Renal cortex interstitium (tissue), 15 donors: ENCODE measurements at places on chromosomes 12 and 14. TPM values are rescaled to one million over a fixed set of nuclear protein-coding genes. Genes with fewer than 3 reads are reported as not detected.

DNA sequence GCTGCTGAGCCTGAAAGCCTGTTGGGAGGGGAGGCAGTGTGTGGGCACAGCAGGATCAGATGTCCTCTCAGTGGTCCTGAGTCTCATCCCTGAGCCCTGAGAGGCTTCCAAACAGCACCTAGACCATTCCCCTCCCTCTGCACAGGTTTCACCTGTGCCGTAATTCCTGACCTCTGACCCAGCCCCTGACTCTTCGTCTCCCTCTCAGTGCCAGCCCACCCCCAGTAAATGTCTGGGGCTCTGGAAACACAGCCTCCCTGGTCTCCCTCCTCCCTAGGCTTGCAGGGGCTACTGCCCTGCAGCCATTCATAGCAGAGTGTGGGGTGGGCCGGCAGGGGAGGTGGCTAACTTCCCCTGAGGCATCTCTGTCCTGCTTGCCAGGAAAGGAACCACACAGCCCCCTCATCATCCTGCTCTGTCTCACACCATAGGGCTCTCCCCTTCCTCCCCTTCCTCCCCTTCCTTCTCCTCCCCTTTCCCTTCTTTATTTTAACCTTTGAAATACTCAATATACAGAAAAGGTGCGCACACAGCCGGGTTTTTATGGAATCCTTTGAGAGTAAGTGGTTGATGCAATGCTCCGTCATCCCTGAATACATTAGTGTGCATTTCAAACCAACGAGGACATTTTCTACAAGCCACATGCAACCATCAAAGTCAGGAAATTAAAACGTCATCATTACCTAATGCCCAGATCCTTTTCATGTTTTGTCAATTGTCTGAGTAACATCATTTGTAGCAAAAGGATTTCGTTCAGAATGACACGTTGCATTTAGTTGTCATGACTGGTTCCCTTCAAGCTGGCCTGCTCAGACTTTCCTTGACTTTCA lies 67.0 kb downstream of the PRMT8 start:
- DNase-seq = no peak

The ADAM21 gene
- polyA plus RNA-seq = 0.45 TPM

DNA sequence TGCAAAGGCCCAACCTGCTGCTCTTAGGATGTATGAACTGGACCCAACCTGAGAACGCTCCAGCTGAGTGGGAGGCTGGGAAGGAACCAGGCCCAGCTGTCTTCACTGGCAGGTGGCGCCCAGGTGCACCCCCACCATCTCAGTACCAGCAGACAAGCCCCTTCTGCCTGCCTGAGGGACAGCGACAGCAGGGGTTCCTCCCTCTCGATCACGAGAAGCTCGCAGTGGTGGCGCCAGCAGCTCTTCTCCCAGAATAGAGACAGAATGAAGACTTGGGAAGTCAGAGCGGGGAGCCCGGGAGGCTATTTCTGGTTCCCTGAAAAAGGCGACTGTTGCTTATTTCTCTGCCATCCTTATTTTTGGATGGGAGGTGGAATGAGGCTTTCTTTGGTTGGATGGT lies 46.5 kb downstream of the CHGA start:
- DNase-seq = no peak

- no peak for DNase-seq
Measured at GRCh38 chr14:53027041-53027440, 76.2 kb upstream of the FERMT2 start.

The SSTR1 gene
- polyA plus RNA-seq = 2.1 TPM

The TAS2R43 gene
- 0.20 TPM for polyA plus RNA-seq
